Small intestine (tissue), 16 donors: ENCODE measurements at places on chromosomes 2 and 18.

DNA sequence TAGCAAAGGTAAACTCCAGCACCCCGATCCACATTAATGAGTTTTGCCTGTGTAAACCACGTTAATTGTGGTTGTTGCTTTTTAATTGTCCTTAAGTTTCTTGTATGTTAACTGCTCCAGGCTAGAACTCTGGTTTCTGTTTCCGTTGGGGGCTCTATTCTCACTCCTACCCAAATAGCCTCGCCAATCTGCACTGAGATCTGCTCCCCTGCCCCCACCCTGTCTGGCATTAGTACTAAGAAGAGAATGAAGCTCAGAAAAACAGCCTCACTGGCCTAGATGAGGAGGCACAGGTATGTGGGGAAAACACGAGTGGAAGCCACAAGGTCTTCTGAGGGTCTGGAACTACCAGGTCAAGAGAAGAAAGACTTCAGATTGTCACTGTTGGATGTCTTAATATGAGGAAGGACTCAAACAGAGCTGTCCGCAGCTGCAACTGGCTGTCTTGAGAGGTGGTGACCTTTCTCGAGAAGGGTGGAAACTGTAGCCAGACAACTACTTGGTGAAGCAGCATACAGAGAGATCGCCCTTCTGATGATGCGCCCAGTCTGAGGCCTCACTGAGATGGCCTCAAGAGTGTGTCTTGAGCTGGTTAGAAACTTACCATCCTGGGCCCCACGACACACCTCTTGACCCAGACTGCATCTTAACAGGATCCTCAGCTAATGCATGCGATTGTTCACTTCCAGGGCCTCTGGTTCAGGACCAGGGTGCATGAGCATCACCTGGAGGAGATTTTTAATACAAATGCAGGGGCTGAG, 73.1 kb downstream of the TGOLN2 start:
- no peaks in the 10 kb centered on the region for H3K36me3 ChIP-seq
- DNase-seq, result no peak
- no peaks in the 10 kb centered on the region for H3K4me1 ChIP-seq
- H3K4me3 ChIP-seq, result no peak overlapping the region
- H3K27me3 ChIP-seq, result no peaks in the 10 kb centered on the region

- H3K27ac ChIP-seq, result no peak overlapping the region
- peaks cover 6% of the 10 kb centered on the region for H3K4me1 ChIP-seq
- no peak overlapping the region for H3K4me3 ChIP-seq
- H3K27me3 ChIP-seq, result no peaks in the 10 kb centered on the region
- H3K36me3 ChIP-seq, result no peaks in the 10 kb centered on the region
These were observed 110.7 kb downstream of the SH3RF3 start for GRCh38 chr2:109239720-109240119.

- H3K4me3 ChIP-seq, result no peak overlapping the region
- no peaks in the 10 kb centered on the region for H3K27me3 ChIP-seq
- no peaks in the 10 kb centered on the region for H3K4me1 ChIP-seq
- no peak for DNase-seq
- H3K36me3 ChIP-seq, result no peaks in the 10 kb centered on the region
These were observed 175.9 kb upstream of the NXPH2 start for GRCh38 chr2:138956116-138956515.

DNA sequence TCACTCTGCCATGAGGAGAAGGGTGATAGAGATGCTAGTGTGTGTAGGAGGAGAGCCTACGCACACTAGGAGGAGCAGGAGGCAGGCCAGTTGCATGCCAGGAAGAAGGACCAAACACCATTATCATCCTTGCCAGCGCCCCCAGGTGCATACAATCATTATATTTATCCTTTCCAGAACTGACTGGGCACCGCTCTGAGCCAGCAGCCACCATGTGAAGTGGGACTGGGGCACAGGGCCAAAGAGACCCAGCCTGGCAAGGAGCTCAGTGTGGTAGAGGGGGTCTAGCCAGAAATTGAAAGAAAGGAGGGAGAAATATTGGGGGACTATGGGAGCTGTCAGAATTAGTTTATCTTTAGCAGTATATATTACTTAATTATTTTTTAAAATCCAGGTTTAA, 8.3 kb upstream of the GPR148 start:
- DNase-seq, result no peak
- H3K4me3 ChIP-seq, result no peak overlapping the region
- no peak overlapping the region for H3K27ac ChIP-seq
- no peaks in the 10 kb centered on the region for H3K36me3 ChIP-seq
- no peaks in the 10 kb centered on the region for H3K27me3 ChIP-seq

GRCh38 chr2:152490686-152491455, 155.9 kb downstream of the FMNL2 start:
- H3K4me3 ChIP-seq, result no peak overlapping the region
- H3K27ac ChIP-seq, result peak overlapping the region; percentile 58
- H3K27me3 ChIP-seq, result no peaks in the 10 kb centered on the region
- no peaks in the 10 kb centered on the region for H3K36me3 ChIP-seq
- H3K4me1 ChIP-seq, result peaks cover 27% of the 10 kb centered on the region

- H3K4me3 ChIP-seq, result no peak overlapping the region
- DNase-seq, result no peak
- H3K4me1 ChIP-seq, result no peaks in the 10 kb centered on the region
- H3K36me3 ChIP-seq, result peaks cover 9% of the 10 kb centered on the region
- H3K27me3 ChIP-seq, result no peaks in the 10 kb centered on the region
These were observed 7.9 kb downstream of the RIF1 start for GRCh38 chr2:151417650-151418049.

DNA sequence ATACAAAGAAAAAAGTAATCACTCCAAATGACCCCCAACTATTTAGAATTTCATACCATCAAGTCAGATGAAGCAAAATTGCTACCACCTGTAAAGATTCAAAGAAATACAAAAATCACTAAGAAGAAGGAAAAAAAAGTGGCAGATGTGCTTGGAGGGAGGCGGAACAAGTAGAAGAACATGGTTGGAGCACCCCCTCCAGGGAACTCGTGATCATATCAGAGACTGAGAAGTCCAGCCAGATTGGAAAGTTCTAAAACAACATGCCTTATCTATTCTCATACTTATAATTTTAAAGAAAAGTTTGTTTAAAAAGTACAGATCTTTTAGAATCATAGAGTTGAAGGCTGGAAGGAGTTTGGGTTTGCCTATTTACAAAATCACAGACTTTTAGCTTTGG, 113.4 kb upstream of the CYP26B1 start:
- H3K27me3 ChIP-seq, result no peaks in the 10 kb centered on the region
- H3K27ac ChIP-seq, result no peak overlapping the region
- H3K36me3 ChIP-seq, result no peaks in the 10 kb centered on the region
- no peak for DNase-seq

- peak; percentile 77 for DNase-seq
- H3K4me3 ChIP-seq, result peak within 1 kb of the TSS; percentile 80
- H3K27me3 ChIP-seq, result no peaks in the 10 kb centered on the region
- peak within 1 kb of the TSS; percentile 71 for H3K27ac ChIP-seq
These were observed at the start of gene MYO1B for GRCh38 chr2:191245046-191245868. Gene MYO1B (plus strand): TSS chr2:191245404. CDS start chr2:191276896, 31,492 bp downstream.

- DNase-seq, result peak; percentile 29
- H3K27ac ChIP-seq, result no peak overlapping the region
- no peaks in the 10 kb centered on the region for H3K36me3 ChIP-seq
- H3K4me3 ChIP-seq, result no peak overlapping the region
These were observed 67.2 kb downstream of the MBP start for GRCh38 chr18:77065221-77065981.

DNA sequence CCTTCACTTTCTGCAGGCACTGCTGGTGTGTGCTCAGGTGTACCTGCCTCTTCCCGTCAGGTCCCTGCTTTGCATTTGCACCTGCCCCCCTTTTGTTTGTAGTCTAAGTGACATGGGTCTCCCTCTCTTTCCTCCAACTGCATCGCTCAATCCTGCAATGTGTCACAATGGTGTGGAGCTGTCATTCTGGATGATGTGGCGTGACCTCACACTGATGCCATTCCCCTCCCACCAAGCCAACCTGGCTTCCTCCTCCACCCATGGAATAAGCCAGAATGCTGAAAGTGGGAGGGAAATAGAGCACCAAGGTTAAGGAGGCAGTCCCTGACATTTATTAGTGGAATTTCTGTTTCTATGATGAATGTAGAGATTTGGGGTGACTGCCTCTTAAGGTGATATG, 156.7 kb downstream of the ZBTB7C start:
- no peak for DNase-seq
- no peaks in the 10 kb centered on the region for H3K4me1 ChIP-seq
- H3K27me3 ChIP-seq, result no peaks in the 10 kb centered on the region
- H3K27ac ChIP-seq, result no peak overlapping the region
- no peak overlapping the region for H3K4me3 ChIP-seq

DNA sequence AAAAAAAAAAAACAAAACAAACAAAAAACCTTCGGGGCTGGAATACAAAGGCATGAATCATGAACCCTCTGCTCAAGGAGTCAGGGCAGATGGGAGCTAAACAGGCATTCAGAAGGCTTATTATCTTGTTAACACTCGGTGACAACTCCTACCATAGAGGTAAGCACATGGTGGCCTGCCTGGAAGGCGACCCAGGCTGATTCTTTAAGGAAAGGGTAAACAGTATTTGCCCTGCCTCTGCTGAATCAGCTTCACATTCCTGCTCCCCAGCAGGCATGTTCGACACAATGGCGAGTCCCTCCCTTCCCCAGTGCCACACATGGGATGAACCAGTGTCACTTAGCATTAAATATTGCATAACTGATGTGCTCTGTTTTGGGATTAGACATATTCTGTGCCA, 191.9 kb downstream of the ARL4C start:
- peaks cover 3% of the 10 kb centered on the region for H3K27me3 ChIP-seq
- no peaks in the 10 kb centered on the region for H3K36me3 ChIP-seq
- H3K27ac ChIP-seq, result no peak overlapping the region
- no peak overlapping the region for H3K4me3 ChIP-seq
- H3K4me1 ChIP-seq, result no peaks in the 10 kb centered on the region
- no peak for DNase-seq

- no peaks in the 10 kb centered on the region for H3K36me3 ChIP-seq
- H3K4me1 ChIP-seq, result no peaks in the 10 kb centered on the region
These were observed 470.8 kb upstream of the VRK2 start for GRCh38 chr2:57575700-57576268.

GRCh38 chr2:160141912-160142311, 58.2 kb downstream of the ITGB6 start:
- H3K4me1 ChIP-seq, result no peaks in the 10 kb centered on the region
- peaks cover 2% of the 10 kb centered on the region for H3K27me3 ChIP-seq
- no peak overlapping the region for H3K27ac ChIP-seq
- H3K4me3 ChIP-seq, result no peak overlapping the region
- DNase-seq, result no peak

- no peak overlapping the region for H3K27ac ChIP-seq
- no peaks in the 10 kb centered on the region for H3K36me3 ChIP-seq
- no peaks in the 10 kb centered on the region for H3K4me1 ChIP-seq
- DNase-seq, result no peak
- H3K4me3 ChIP-seq, result no peak overlapping the region
These were observed 55.2 kb downstream of the CCDC88A start for GRCh38 chr2:55364189-55365055.

GRCh38 chr2:54546518-54546917, 90.4 kb downstream of the SPTBN1 start:
- H3K4me1 ChIP-seq, result peaks cover 18% of the 10 kb centered on the region
- H3K27ac ChIP-seq, result peak overlapping the region; percentile 64
- no peak overlapping the region for H3K4me3 ChIP-seq
- DNase-seq, result peak; percentile 87
- H3K27me3 ChIP-seq, result no peaks in the 10 kb centered on the region

GRCh38 chr2:211766689-211767088, 771.9 kb downstream of the ERBB4 start:
- DNase-seq, result peak; percentile 56
- no peak overlapping the region for H3K4me3 ChIP-seq
- H3K36me3 ChIP-seq, result no peaks in the 10 kb centered on the region
- no peak overlapping the region for H3K27ac ChIP-seq

- no peaks in the 10 kb centered on the region for H3K36me3 ChIP-seq
- peak within 1 kb of the TSS; percentile 41 for H3K27ac ChIP-seq
- H3K27me3 ChIP-seq, result no peaks in the 10 kb centered on the region
- peak within 1 kb of the TSS; percentile 67 for H3K4me3 ChIP-seq
- H3K4me1 ChIP-seq, result peaks cover 4% of the 10 kb centered on the region
These were observed at the start of gene TNFRSF11A for GRCh38 chr18:62324917-62325805. Gene TNFRSF11A (plus strand): TSS chr18:62325310. CDS start chr18:62325353, 43 bp downstream.

DNA sequence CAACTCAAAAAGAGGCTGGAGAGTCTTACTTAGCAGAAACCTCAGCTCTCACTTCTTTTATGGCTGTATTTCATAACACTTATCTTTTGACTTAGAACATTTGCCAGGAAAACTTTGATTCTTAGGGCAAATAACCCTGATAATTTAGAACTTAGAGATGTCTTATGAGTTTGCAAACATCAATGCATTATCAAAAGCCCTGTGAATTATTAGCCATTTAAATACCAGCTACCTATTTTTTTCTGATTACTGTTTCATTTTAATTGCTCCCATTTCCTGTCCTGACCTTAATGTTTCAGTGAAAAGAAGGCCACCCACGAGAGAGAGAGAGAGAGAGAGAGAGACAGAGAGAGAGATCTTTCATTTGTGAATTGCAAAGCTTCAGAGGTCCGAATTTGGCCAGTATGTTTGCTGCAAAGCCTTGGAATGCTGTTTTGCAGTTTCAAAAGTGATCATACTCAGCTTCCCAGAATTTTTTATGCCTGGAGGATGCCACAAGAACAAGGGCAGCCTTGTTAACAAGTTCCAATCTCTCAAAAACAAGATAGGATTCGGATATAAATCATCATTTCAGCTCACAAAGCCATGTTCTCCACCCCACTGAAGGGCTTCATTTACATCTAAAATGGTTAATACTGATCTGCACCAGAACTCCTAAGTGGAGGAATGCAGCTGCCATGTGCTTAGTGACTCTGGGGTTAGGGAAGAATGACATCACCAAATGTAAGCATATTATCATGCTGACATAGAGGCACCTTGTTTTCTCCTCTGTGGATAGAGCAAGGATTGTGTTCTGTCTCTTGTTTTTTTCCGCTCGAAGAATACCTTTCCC, 478.2 kb downstream of the ARHGAP15 start:
- peak; percentile 49 for DNase-seq
- H3K27ac ChIP-seq, result peak overlapping the region; percentile 35
- no peaks in the 10 kb centered on the region for H3K4me1 ChIP-seq

DNA sequence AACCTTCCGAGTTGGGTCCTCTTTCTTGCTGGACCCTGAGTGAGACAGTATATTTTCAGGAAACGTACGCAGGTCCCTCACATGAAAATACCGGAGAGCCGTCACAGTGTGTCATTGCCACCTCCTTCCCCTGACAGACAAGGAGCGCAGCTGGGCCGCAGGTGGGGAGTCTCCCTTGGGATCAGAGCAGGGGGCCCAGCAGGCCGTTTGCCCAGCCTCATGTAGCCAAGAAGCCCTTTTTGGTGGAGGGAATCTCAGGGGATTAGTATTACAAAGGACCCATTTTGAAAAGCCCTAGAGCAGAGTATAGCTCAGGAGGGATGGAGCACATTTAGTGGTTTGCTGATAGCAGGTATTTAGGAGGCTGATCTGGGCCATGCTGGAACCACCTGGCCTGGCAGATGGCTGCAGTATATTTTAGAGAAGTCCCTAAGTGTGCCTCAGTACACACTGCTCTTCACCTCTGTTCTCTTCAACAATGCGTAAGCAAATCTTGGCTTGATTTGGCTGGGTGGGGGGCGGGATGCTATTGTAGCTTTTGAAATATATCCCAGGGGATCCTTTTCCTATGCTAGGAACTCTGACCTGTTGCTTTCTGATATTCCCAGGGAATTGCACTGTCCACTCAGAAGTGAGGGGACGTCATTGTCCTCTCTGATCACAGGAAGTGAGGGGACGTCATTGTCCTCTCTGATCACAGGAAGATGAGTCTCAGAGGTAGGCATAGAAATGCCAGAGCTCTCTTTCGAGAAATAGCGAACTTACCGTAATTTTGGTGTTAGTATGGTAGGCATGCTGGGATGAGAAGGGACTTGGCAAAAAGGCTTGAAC, 171.9 kb downstream of the HRH4 start:
- no peak overlapping the region for H3K4me3 ChIP-seq
- DNase-seq, result no peak
- H3K27ac ChIP-seq, result no peak overlapping the region
- H3K36me3 ChIP-seq, result no peaks in the 10 kb centered on the region
- H3K4me1 ChIP-seq, result no peaks in the 10 kb centered on the region

GRCh38 chr2:209076151-209076550, 347.7 kb upstream of the MAP2 start:
- H3K4me3 ChIP-seq, result no peak overlapping the region
- H3K4me1 ChIP-seq, result no peaks in the 10 kb centered on the region
- H3K27ac ChIP-seq, result no peak overlapping the region
- no peak for DNase-seq
